ENCODE measurements at places on chromosomes 12 and 14.
A peak's percentile ranks its signal among the peaks of the same experiment; 100 is the strongest.

DNA sequence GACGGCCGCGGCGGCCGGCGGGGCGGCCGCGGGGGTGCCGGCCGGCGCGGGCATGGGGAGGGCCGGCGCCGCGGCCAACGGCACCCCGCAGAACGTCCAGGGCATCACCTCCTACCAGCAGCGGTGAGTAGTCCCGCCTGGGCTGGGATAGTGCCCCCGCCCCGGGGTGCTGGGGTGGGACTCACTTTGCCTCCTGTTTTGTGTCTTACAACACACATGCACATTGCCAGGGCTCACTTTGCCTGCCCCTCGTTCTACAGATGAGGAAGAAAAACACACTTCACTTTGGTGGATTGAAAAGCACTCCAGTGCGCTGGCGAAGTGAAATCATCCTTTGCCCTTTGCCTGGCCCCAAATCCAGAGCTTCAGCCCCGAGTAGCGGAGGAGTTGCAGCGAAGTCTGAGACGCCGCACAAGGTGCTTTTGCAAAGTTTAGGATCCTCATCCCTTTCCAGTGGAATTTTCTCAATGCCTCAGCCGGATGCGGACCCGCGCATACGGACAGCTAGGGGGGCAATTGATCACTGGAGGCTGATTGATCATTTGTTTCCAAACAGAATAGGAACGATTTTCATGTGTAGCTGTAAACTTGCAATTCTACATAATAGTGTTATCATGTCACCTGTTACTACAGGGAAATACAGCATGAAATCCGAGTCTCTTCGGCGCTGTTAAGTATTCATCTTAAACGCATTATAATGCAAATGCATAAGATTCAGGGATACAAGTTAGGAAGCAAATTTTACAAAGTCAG is 3.6 kb upstream of the NPAS3 start:
- no peak for DNase-seq

DNA sequence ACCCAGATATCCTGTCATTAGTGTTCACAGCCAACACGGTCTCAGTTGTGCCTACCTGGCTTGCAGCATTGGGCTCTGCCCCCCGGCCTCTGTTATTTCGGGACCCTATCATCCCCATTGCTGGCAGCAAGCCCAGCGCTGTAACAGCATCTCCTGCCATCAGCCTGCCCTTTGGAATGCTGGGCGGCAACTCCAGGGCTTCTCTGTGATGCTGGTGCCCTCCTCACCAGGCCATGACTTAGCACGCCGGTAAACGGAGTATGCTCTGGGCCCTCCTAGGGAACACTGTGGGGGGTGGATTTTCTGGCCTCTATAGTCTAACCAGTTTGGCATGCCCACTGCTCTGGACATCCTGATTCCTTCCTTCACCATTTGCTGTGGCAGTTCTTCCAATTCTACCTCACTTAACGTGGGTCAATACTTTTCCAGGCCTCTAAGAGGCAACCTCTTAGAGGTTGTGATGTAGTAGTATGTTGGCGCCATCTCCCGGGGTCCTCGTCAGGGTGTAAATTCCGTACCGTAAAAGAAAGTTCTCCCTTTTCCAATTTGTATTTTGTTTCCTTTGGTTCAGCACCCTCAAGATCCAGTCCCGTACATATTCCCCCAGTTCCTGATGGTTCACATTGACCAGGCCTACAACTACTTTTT is 80.0 kb downstream of the SINHCAF start:
- no peak for DNase-seq

DNA sequence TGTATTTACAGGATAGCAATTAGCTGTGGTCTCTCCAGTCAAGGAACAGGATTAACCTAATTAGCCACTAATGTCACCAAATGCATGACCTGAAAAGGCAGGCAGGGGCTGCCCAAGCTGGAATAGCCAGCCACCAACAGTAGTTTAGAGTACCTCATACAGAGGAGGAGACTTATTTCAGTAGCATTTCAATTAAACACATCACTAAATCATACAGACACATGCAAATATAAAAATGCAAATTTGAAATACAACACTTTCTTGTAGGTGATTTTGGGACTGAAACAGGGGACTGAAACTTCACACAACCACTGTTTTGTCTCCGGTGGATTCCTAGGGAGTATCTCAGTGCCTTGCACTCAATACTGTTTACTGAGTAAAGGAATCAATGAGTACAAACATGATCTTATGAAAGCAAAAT is 636 bp upstream of the IFNG-AS1 start:
- no peak for DNase-seq

GRCh38 chr12:12439636-12440035 is 82.8 kb downstream of the BORCS5 start:
- DNase-seq = peak; percentile 24

DNA sequence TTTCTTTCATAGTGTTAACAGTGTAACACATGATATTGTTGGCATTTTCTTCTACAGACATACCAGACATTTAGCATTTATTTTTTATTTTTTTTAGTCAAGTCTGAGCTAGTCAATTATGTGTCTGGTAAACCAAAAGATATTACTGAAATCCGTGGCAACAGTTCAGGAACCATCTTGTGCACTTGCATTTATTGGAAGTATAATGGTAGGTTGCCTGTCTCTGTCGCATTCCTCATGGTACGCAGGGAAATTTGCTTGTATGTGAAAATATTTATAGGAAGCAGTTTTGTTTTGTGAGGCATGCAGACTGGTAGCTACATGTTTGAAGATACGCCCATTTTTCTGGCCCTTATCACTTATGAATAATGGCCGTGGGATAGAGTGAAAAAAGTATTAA is 186.1 kb upstream of the SLC38A2 start:
- DNase-seq = no peak

- DNase-seq = no peak
Observed at GRCh38 chr14:71231521-71232393, 324.5 kb downstream of the PCNX1 start.

DNA sequence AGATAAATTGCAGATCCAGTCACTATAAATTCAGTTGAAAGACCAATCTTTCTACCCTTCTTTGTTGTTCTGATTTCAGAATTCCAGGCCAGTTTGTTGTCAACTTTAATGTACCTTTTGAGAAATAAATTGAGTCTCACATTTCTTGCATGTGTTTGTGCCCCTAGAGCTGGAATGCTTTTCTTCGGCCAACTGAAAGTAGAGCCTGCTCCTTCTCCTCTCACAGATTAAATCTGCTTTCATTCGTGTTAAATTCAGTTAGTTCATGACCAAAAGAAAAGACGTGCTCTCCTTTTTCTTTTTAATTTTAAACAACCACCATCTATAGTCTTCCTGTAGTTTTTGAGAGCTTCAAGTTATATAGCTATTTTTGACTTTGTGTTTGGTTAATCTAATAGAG is 22.9 kb downstream of the SOCS2 start:
- DNase-seq = no peak

GRCh38 chr12:24861766-24862540 is 86.9 kb downstream of the BCAT1 start:
- DNase-seq = no peak

DNA sequence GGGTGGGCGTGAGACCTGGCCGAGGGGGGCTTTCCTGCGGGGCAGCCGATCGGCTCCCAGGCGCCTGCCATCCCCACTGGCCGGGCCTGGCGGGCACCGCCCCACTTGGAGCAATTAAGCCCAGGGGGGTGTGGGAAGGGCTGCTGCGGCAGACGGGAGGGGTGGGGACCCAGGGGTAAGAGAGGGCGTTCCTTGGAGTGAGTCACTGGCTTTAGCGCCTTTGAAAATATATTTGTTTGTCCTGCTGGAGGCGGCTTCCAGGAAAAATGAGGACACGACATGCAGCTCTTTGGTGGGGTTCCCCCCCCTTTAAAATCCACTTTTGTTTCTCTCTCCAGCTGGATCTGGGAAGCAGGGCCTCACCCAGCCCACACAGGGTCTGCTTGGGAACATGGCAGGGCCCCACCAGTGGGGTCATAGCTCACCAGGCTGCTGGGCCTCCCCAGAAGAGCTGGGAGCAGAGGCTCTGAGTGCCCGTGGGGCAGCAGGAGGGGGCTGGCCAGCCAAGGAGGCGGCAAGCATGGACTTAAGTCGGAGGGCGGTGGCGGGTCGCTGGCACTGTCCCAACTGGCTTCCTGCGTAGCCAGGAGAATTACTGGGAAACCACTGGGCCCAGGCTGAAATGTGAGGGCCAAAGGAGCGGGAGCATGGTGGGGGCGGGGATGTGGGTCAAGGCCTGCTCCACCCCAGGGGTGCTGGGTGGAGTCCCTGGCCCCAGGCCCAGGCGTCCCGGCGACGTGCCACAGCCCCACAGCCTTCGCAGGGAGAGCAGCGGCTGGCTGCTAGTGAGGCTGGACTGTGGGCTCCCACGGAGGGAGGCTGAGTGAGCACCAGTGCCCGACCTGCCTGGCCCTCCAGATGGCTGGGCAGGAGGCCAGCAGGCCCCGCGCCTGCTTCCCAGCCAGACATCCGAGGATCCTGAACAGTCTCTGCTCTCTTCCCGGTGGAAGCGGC is 128.0 kb downstream of the RFLNA start:
- no peak for DNase-seq

- no peak for DNase-seq
Observed at GRCh38 chr12:44317651-44318126, 481.8 kb downstream of the TMEM117 start.

- DNase-seq = no peak
Observed at GRCh38 chr14:31894351-31894750, 182.8 kb upstream of the ARHGAP5 start.

DNA sequence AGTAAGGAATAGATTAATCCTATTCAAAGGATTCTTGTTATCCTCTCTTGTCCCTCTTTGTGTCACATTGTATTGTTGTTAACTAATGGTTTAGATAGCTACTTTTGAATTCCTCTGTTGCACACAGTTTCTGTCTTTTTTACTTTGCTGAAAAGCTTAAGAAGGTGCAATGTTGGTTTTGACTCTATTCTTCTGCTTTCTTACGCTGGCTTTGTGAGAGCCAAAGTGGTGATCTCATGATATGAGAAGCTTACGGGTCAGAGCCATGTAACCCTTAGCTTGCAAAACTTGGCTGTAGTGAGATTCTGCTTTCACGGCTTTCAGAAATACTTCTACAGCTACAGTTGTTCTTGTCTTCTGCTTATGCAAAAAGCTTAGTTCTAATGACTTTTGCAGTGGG is 239.7 kb downstream of the TRHDE start:
- DNase-seq = no peak

GRCh38 chr12:131407221-131408035 is 303.5 kb upstream of the SFSWAP start:
- DNase-seq = no peak

GRCh38 chr14:92986254-92987147 is 63.6 kb downstream of the CHGA start:
- no peak for DNase-seq

GRCh38 chr12:93766796-93767523 is 89.8 kb downstream of the CRADD start:
- no peak for DNase-seq

GRCh38 chr14:96160913-96161310 is 43.7 kb upstream of the BDKRB2 start:
- no peak for DNase-seq

DNA sequence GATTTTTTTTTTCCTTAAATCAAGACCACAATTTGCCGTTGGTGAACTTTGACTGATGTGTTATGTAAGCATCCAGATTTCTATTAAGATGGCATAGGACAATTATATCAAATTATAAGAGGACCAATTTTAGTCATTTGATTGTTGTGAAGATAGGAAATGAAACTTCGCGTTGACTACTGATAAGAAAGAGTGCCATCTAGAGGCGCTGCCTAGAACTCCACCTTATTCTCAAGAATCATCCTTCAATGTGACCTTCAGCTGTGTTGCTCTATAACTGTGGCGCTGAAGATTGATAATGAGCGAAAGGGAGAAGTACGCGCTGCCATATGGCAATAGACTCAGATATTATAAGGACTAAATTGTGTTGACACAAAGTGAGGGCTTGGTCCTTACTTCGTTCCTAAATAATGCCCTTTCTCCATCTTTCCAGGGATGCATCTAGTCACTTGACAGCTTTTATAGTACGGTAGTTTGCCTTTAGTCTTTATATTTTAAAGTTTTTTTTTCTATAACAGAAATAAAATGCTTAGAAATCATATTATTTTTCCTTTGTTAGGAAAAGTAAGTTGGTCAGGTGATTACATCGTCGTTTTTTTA is 350.8 kb upstream of the STXBP6 start:
- no peak for DNase-seq

DNA sequence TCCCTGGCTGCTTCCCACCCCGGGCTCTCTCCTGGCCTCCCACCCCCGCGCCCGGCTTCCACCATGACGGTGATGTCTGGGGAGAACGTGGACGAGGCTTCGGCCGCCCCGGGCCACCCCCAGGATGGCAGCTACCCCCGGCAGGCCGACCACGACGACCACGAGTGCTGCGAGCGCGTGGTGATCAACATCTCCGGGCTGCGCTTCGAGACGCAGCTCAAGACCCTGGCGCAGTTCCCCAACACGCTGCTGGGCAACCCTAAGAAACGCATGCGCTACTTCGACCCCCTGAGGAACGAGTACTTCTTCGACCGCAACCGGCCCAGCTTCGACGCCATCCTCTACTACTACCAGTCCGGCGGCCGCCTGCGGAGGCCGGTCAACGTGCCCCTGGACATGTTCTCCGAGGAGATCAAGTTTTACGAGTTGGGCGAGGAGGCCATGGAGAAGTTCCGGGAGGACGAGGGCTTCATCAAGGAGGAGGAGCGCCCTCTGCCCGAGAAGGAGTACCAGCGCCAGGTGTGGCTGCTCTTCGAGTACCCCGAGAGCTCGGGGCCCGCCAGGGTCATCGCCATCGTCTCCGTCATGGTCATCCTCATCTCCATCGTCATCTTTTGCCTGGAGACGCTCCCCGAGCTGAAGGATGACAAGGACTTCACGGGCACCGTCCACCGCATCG is 1.8 kb downstream of the KCNA1 start:
- DNase-seq = no peak

- no peak for DNase-seq
Observed at GRCh38 chr14:76253111-76253510, 101.4 kb downstream of the GPATCH2L start.
